ENCODE measurements at places on chromosomes 5 and 9.

DNA sequence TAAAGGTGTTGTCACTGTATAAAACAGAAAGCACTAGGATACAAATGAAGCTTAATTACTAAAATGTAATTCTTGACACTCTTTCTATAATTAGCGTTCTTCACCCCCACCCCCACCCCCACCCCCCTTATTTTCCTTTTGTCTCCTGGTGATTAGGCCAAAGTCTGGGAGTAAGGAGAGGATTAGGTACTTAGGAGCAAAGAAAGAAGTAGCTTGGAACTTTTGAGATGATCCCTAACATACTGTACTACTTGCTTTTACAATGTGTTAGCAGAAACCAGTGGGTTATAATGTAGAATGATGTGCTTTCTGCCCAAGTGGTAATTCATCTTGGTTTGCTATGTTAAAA, 43.8 kb downstream of the NDFIP1 start:
- no peak for DNase-seq

DNA sequence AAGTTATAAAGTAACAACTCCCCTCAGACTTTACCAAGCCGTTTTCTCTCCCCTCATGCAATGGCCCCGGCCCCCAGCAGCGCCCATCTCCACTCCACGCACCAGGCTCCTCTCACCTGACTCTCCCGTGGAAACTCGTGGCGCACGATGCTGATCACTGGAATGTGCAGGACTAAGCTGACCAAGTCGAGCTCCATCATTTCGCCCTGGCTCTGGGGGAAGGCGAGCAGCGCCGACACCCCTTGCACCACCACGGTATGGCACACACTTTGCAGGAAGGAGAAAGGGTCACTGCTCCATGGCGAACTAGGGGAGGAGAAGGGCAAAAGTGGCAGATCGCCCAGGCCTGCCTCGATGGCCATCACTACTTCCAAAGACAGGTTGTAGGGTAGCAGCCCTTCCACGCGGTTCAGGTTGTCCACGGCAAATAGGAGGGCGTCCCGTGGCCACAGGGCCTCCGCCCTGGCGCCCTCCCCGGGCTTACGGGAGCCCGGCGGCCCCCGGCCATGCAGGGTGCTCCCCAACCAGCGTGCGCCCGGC, 1.2 kb downstream of the GRIN3A start:
- no peak for DNase-seq

DNA sequence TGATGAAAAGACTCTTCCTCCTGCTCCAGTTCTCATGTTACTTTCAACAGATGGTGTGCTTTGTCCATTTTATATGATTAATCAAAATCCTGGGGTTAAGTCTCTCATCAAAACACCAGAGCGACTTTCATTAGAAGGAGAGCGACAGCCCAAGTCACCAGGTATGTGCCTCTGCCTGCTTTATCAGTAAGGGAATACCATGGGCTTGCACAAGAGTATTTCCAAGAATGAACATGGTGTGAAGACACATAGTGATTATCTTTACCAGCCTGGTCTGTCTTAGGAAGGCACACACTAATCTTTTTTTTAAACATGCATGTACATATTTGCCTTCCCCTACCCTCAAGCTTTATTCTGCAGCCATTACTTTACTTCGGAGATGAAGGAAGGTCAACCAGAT, 15.2 kb downstream of the NUP214 start:
- DNase-seq, result no peak

GRCh38 chr9:81849631-81850259, 78.5 kb upstream of the SPATA31D4 start:
- DNase-seq, result no peak

- no peak for DNase-seq
Observed at GRCh38 chr9:124046189-124046588, 34.6 kb downstream of the LHX2 start.

- peak; percentile 60 for DNase-seq
Observed at GRCh38 chr5:74035521-74035937, 409.5 kb downstream of the ARHGEF28 start.

DNA sequence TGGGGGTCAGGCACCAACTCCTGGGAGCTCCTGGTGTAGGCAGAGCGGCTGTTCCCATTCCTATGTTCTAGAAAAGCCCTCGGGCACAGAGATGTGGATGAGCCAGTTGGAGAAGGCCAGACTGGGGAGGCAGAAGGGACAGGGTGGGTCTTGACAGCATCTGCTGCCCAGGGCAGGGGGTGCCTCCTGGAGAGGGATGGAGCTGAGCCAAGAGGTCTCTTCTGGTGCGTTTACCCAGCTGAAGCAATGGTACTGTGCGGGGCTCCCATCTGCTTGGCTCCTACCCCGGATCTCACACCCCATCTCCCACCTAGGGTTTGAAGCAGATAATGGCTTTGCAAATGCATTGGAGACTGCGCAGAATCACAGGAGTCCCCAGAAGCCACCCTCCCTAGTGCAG, 41.3 kb downstream of the SHB start:
- DNase-seq, result no peak

- DNase-seq, result no peak
Observed at GRCh38 chr5:87079219-87079618, 188.5 kb upstream of the RASA1 start.

GRCh38 chr5:115542086-115542485, 2.5 kb downstream of the FEM1C start:
- DNase-seq, result no peak

- no peak for DNase-seq
Observed at GRCh38 chr5:135375040-135375793, 23.8 kb downstream of the MACROH2A1 start.

DNA sequence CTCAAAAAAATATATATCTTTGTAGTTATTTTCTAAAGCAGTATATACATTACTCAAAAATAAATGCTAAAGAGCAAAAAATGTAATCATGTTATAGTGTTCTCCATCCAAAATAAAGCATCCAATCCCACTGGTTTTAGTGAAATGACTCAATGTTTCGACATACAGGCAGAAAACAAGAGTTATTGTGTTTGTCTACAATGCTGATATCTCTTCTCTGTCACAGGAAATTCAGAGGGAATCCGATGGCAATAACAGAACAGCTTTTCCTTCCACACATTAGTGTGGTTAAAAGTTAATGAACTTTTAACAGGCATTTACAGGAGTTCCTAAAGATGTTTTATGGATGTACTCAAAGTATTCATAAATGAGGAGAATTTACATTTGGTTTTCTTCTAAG, 12.0 kb downstream of the TTC33 start:
- no peak for DNase-seq

DNA sequence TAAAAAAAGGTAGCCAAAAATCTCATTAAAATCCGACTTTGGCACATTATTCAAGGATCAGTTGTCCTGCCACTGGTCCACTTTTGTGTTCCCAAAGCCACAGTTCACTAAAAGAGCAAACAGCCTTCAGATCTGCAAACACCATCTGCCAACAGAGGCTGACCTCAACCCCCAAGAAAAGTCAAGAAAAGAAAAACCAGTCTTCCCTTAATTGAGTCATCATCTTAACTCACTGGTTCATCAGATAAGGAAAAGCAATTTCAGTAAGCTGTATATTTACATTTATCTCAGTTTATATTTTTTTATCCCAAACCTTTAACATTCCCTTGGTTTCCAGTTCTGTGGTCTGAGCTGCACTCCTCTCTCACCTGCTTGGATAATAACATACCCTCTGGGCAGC, 21.2 kb downstream of the RASEF start:
- DNase-seq, result no peak

- no peak for DNase-seq
Observed at GRCh38 chr5:65647941-65648340, 23.1 kb downstream of the SHLD3 start.

GRCh38 chr5:61420016-61420415, 88.0 kb downstream of the ZSWIM6 start:
- DNase-seq, result no peak

- DNase-seq, result no peak
Observed at GRCh38 chr5:139181322-139181730, 16.8 kb downstream of the SIL1 start.

- no peak for DNase-seq
Observed at GRCh38 chr5:36630201-36631145, 24.1 kb downstream of the SLC1A3 start.

GRCh38 chr5:24222876-24223275, 421.9 kb downstream of the CDH10 start:
- DNase-seq, result no peak

GRCh38 chr9:36964791-36965190, 69.3 kb downstream of the PAX5 start:
- no peak for DNase-seq

- DNase-seq, result no peak
Observed at GRCh38 chr5:122306461-122306860, 5.6 kb upstream of the SNCAIP start.

DNA sequence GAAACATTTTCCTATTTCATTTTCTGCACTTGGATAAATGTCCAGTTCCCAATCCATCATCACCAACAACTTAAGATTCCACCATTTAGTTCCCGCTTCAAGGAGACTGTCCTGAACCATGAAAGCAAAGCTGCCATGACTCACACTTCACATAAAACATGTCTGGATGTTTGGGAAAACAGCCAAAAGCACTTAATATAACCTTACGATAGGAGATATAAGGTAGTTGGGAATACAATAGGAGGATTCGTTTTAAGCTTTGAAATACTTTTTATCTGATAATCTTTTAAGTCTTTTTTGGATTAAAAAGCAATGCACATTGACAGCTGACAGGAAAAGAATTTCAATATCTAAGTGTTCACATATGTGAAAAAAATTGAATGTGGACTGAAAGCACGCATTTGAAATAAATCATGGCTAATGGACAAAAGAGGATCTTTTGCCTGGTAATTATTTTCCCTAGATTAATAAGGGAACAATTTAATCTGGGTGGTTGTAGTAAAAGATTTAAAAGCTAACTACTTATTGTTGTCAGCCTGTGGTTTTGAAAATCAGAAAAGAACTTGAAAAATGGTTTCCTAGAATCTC, 17.3 kb upstream of the TGFBI start:
- peak; percentile 78 for DNase-seq

- no peak for DNase-seq
Observed at GRCh38 chr9:18371621-18372020, 102.3 kb upstream of the ADAMTSL1 start.

DNA sequence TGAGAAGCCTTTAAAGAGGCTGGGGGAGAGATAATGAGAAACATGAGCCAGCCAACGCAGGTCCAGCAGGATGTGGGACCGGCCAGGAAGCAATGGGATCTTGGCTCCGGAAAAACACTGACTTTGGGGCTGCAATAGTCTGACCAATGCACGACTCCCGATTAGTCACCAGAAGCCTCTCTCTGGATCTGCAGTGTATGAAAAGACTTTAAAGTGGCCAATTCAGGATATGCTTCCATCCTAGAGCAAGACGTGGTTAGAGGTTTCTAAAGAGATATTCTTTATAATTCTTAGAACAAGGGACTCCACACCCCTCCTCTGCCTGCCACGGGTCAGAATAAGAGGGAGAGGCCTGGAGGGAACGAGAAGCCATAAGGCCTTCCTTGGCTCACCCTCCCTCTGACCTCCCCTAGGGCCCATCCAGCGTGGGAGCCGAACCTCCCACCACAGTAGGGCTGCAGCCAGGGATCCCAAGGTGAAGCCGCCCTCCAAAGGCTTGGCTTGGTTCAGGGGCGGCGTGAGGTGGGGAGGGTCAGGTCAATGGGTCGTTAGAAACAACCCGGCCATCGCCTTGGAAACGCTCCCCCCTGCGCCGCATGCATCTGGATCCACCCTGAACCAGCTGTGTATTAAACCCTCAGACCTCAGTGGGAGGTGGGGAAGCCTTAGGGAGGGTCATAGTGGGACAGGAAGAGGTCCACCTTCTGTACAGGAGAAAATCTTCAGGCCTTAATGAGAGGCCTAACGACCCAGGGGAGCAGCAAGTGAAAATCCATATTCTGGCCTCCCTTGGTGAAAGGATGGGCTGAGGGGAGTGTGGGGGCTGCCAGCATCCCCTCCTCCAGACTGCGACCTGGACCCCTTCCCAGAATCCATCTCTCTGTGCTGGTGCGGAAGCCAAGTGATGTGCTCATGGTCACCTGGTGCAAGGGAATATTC, 11.1 kb downstream of the FGF1 start:
- DNase-seq, result peak; percentile 49

DNA sequence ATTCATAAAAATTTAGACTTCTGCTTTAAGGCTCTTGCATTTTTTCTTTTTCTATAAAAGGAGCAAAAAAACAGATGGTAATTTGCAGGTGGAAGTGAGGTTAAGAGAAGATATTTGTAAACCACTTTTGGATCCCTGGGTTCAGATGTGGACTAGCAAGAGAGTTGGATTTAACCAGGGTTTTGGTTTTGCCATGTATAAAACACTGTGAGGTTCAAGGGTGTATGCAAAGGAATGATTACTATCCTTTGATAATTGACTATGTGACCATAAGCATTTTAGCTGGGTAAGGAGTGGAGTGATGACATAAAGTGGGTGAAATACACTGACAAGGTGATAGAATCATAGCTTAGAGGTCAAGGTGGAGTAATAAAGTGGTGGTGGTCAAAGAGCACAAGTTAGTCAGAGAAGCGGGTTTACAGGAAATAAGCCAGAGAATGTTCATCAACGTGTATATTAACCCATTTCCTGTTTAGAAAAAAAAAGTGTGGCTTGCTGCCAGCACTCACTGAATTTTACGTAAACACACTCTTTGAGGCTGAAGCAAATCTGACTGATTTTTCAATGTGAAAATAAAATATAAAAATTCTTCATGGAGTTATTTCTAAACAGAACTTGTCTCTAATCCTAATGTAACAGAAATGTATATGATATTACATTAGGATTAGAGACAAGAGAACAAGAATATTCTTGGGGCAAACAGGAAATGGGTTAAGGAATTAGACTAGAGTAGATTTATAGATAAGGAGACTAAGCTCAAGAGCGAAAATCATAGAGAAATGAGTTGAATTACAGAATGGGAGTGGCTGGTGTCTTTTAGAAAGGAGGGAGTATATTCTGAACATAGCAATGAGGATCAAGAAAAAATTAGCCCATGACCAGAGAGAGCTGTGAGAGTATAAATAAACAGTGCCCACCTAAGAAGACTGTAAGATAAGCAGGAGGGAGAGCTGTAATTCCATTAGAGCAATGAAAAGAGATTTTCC, 74.5 kb downstream of the CDKN2A start:
- peak; percentile 36 for DNase-seq

DNA sequence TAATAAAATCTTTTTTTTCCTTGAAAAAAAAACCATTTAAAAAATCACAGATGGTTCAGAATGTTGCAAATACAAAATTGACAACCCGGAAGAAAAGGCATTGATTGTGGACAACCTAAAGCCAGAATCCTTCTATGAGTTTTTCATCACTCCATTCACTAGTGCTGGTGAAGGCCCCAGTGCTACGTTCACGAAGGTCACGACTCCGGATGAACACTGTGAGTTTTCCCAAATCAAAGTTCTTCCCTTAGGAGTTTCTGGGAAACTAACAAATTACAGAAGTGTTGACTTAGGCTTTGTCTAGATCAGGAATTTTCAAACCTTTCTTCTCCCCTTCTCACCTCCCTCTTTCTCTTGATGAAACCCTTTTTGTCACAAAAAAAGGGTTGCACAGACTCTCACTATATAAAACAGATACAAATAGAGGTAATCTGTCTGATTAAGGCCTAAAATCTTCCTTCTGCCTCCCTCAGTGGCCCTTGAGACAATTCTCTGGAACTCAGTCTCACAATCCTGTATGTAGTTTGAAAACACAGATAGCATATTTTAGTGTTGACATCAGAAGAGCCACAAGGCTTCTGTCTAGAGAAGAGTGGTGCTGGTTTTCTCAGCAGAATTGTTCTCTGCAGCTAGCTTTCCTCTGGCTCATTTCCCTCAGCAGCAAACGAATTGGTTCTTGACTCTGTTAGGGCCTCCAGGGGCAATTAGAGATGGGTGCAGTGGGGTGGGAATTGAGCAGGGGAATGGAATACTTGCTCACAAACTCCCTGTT, 79.5 kb downstream of the OSMR start:
- DNase-seq, result no peak

- no peak for DNase-seq
Observed at GRCh38 chr9:99361817-99362216, 139.7 kb downstream of the SEC61B start.

Measured in RWPE1 (cell line).